Amniotic stem cell (primary cell): ENCODE measurements at places on chromosomes 5 and 9.

DNA sequence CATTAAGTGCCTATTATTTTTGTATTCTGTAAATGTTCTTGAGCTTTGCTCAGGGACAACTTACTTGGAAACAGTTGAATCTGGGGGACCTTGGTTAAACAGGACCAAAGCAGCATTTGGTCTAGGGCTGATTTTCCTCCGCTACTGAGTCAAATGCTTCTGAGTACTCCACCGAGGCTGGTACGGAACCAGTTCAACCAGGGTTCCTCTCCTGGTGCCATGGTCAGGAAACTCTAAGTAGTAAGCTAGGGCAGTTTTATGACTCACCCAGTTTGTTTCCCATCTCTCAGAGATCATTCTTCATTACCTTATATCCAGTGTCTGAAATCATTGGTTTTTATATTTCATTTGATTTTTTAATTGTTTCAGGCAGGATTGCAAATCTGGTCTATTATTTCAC lies 111.9 kb upstream of the TNFAIP8 start:
- DNase-seq = no peak

DNA sequence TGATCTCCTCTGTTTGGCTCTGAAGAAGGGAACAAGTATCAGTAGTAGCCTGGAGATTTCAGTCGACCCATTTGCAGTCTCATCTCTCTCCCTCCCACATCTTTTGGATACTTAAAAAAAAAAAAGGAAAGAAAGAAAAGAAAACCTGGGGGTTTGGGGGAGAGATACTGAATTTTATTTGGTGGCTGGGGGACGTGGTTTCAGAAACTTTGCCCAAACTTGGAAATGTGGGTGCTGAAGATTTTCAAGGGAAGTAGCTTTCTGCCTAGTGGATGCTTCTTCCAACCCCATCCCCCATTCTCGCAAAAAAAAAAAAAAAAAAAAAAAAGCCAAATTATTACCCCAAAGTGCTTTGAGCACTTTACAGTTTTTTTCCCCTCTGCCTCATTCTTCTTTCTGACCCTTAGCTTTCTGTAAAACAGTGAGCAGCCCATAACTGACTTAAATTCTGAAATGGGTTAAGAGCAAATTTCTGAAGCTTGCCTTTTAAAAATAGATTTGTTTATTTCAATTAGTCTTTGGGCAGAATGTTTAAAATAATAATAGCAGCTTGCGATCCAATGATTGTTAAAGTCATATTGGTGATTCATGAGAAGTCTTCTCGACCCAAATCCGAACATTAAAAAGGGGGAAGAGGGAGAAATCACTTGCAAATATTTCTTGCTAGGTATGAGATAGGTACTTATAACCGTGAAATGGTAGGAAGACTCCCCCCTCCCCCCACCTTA lies 894 bp downstream of the FST start:
- DNase-seq = no peak

DNA sequence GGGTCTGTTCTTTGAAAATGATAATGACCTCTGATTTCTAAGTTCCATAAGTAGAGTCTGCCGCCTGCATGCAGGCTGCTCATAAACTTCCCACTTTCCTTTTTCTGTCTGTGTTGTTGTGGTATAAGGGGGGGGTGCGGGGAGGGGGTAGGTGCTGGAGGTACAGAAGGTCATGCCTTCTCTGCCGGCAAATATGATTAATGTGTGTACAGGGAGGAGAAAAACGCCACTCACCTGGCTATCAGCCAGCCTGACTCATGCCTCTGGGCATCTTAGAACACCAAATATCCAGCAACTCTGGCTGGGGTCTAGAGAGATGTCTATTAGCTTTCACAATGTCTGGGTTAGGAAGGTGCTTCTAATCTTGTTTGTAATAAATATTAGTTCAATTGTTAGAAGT lies 128.3 kb downstream of the EFNA5 start:
- peak; percentile 17 for DNase-seq

DNA sequence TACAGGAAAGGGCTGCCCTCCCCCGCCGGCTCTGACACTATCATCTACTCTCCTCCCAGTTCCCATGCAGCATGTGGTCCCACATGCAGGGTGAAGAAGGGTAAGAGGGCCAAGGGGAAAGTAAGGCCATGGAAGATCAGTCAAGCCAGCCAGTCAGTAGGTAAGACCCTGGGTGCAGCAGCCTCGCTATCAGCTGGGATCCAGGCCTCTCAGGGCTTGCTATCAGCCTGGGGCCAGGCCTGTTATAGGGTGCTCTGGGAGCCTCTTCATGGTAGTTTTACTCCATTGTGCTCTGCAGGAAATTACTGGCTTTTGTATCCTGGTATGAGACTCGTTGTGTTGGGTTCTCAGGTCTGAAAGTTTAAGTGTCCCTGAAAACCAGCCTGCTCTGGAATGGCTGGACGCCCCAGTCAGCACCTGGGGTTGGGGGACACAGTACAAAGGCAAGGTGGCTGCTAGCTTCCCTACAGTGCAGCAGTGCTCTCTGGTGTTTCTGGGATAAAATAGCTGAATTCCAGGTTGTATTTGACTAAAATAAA lies 21.4 kb downstream of the SLC22A4 start:
- DNase-seq = no peak
